B cell (primary cell): ENCODE measurements at places on chromosomes 2 and 18.

DNA sequence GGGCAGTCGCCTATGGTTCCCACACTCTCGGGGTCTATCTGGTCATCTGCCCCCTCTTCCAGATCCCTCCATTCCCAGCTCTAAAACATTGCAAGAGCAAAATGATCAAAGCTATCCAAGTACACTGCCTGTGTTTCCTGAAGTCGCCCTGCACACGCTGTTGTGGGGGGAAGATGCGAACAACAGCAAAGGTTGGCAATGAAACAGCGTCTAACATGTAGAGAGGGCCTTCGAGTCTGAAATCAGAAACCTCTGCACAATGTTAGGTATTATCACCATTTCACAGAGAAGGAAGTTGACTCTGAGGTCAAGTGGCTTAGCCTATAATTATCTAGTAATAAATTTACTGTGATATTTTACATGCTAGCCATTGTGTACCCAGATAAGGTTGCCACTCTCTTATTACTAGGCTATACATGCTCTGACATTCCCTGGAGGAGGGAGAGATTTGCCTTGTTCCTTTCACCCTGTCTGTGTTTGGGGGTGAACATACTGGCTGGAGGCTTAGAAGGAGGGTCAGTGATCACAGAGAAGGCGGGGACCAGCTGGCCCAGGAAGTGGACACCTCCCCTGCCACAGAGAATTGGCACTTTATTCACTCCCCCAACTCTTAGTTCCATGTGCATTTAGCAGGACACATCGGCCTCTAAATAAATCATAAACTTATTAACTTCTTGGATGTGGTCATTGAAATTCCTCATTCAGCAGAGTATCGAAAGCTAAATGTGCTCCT lies 36.8 kb downstream of the KCTD1 start:
- DNase-seq = no peak

- no peak for DNase-seq
Observed at GRCh38 chr18:76361219-76361618, 133.8 kb downstream of the ZNF516 start.

GRCh38 chr2:74548285-74548899 lies 5.3 kb downstream of the LOXL3 start:
- DNase-seq = no peak

- DNase-seq = no peak
Observed at GRCh38 chr2:185161701-185162100, 563.4 kb downstream of the ZNF804A start.

DNA sequence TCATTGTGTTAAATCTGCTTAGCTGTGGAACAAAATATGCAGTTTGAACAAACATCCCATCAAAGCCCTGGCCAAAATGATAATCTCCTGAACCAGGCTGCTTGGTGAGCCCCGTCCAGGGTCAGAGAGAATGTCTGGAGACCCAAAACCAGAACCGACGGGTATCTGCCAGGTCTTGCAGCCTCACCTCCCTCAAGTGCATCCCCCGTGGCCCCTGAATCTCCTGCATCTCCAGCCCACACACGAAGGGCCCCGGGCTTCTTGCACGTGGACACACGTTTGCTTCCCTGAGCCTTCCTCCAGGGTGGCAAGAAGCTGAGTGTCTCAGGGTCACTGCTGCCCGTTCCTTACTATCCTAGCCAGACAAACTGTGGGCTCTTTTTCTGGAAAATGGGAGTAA lies 50.5 kb upstream of the PXDN start:
- DNase-seq = no peak

DNA sequence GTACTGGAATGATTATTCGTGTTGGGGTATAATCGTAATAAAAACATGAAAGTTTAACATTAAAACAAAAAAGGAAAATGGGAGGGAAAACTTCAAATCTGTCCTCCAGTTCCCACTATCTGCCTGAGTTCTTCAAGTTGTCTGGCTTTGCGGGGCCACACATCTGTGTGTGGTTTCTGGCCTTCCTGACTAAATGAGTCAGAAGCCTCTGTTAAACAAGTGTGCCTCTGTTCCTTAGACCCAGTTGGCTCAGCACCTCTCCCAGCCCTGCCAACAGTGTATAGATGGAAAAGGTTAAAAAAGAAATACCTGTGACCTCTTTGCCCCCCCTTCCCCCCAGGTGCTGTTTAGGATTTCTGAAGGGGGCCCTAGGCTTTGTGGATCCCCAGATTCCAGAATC lies 30.2 kb downstream of the XDH start:
- DNase-seq = no peak

DNA sequence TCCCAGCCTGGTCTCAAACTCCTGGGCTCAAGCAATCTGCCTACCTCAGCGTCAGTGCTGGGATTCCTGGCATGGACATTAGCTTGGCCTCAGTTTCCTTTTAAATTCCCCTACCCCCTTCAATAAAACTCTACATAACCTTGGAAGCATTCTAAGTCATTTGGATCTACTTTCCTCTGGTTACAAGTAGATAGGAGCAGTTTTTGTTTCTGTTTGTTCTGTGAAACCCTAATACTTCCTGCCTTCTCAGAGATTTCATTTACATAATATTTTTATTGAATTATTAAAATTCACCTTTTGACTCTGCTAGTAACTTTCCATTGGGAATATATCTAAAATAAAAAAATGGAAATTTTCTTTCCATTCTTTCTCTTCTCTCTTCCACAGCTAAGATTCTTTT lies 25.9 kb downstream of the GIGYF2 start:
- DNase-seq = no peak

- DNase-seq = no peak
Observed at GRCh38 chr18:12046751-12047335, 46.8 kb upstream of the ANKRD62 start.

- peak; percentile 54 for DNase-seq
Observed at GRCh38 chr18:79965119-79965902, 868 bp downstream of the HSBP1L1 start.

GRCh38 chr2:160936044-160936806 lies 224.0 kb upstream of the TANK start:
- no peak for DNase-seq

GRCh38 chr18:21831413-21831831 lies 90.8 kb downstream of the MIB1 start:
- no peak for DNase-seq

GRCh38 chr2:168064011-168064998 lies 183.1 kb downstream of the STK39 start:
- no peak for DNase-seq

GRCh38 chr2:152200565-152201465 lies 25.3 kb upstream of the STAM2 start:
- no peak for DNase-seq

DNA sequence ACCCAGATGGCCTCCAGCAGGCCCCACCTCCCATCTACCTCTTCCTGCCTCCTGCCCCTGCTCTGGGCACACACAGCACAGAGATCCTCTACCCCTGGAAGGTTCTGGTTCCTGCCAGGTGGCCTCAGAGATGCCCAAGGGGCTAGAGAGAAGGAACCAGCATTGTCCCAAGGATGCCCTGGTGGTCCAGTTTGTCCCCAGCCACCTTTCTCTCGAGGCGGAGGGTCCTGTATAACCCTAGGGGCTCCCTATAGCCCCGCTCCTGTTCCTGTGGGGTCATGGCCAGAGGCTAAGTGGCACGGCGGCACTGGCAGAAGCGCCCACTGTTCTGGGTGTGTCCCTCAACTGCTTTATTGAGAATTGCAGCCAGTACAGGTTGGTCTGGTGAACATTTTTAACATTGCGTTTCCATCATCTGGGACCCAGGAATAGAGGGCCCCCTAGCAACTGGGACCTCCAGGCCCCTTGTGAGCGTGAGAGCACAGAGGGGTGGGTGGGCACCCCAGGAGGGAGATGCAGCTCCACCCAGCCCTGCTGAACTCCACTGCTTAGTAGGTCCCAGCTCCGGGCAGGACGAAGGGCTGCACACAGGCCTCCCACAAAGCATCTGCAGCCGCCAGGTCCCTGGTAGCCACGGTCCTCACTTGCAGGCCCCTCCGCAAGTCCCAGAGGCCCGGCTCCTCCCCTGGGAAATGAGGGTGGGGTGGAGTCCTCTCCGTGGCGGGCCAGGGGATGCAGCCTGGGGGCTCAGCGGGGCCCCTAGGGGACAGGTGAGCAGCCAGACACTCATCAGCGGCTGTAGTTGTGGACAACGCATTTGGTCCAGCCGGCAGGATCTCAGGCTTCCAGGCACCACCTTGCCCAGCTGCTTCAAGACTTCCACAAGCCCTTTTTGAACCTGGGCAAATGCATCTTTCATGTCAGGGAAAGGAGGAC lies 33.1 kb downstream of the GPC1 start:
- peak; percentile 1 for DNase-seq

- DNase-seq = no peak
Observed at GRCh38 chr2:100780203-100781008, 39.5 kb upstream of the NPAS2 start.

DNA sequence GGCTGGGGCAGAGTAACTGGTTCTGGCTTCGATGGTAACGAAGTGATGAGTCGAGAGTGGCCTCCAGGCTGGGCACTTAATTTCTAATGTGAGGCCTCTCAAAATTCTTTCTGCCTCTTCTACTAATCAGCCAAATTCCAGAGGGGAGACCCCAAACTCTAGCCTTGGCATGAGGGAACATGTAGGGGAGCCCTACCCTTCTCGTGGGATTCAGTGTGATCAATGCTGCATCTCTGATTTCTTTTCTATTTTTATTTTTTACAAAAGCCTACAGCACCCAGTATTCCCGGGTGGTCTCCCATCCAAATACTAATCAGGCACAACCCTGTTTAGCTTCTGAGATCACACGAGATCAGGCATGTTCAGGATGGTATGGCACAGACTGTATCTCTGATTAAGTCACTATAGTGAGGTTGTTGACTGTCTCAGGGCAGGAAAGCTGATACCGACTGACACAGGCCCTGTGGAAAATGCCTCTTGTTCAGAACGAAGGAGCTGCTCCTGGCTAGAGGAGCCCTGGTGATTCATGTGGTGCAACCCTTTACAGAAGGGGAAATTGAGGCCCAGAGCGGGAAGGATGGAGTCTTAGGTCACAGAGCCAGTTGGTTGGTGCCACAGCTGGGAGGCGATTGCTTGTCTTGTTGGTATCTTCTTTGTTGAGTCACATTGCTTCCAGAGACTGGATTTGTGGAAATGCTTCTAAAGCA lies 126.3 kb upstream of the HS6ST1 start:
- no peak for DNase-seq

- no peak for DNase-seq
Observed at GRCh38 chr18:24942144-24942543, 409.8 kb downstream of the ZNF521 start.

GRCh38 chr2:219739066-219739465 lies 111.6 kb downstream of the SLC4A3 start:
- DNase-seq = no peak

DNA sequence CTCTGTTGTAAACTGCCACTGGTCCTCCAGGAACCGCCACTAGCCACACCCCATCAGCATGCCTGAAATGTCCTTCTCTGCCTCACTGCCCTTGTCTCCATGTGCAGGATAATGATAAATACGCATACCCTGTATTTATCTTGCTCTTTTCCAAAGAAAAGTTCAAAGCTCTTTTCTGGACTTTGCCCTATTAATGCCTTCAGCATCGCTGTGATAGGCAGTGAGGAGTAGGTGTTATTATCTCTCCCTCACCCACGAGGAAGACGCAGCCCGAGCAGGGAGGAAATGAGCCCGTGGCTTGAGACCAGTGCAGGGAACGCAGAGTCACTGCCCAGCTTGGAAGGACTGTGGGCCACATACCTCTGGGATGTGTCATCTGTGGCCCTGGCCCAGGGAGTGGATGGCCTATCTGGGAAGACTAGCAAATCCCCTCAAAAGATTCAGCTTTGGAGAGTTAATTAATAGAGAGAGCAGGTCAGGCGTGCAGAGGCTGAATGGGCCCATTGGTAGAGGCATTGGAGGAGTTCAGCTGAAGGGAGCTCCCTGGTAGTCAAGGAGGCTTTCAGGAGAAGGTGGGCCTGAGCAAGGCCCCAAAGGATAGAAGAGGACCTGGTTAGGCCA lies 39.5 kb upstream of the MCFD2 start:
- DNase-seq = no peak

- DNase-seq = peak; percentile 65
Observed at GRCh38 chr18:45775241-45775676, 50.2 kb upstream of the SIGLEC15 start.

- DNase-seq = no peak
Observed at GRCh38 chr18:57211776-57212175, 64.9 kb downstream of the BOD1L2 start.

DNA sequence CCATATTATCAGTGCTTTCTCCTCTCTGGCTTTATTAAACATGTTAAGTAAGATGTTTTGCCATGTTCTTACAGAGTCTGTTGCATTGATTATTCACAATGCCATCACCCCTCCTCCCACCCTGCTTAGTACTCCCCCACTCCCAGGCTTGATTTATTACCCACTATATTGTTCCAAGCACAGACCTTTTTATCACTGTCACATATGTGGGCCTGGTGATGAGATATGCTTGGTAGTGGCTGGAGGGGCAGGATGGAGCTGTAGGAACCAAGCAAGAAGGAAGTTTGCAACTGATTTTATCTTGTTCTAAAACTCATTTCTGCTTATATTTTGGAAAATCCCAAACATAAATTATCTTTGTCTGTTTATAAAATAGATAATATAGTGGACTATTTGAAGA lies 748.2 kb upstream of the CELF4 start:
- no peak for DNase-seq

DNA sequence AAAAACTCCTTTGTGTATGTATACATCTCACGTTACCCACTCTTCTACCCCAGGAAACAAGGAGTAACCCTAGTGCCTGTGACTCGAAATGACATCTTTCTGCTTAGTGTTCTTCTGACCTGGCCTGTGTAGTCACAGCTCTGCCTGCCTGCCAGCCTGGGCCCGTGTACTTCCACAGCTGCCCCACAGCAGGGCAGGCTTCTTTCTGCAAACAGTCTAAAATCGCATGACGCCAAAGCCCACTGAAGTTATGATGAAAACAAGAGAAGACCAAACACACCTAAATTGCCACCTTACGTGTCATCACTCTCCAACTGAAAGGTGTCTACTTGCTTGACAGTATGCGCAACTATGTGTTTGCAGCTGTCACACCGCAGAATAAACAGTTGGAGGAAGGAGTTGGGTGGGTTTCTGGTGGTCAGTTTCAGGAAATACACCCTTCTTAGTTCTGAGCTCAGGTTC lies 1.5 kb downstream of the GAREM1 start:
- DNase-seq = peak; percentile 17

- no peak for DNase-seq
Observed at GRCh38 chr2:20593072-20594034, 57.5 kb downstream of the HS1BP3 start.

GRCh38 chr18:40676668-40677067 lies 1278.4 kb upstream of the PIK3C3 start:
- no peak for DNase-seq

DNA sequence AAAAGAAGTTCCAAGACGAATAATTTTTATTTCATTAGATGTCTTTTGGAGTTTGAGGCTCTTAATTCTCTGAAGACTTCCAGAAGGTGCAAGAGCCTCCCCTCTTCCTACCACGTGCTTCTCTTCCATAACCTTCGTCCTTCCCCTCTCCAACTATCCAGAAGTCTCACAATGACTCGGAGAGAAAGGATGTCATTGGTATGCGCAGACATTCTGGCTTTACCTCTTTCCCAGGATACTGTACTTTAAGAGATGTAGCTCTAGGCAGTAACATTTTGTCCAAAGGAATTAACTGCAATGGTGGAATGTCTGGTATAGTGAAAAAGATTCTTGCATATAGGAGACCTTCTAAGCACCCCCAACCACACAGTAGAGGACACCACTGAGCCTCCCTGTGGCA lies 249.0 kb upstream of the OSR1 start:
- DNase-seq = no peak
